RWPE2 (cell line): ENCODE measurements at places on chromosomes 7 and 10.

GRCh38 chr10:132395704-132396493 is 1.1 kb upstream of the PWWP2B start:
- no peak for DNase-seq

DNA sequence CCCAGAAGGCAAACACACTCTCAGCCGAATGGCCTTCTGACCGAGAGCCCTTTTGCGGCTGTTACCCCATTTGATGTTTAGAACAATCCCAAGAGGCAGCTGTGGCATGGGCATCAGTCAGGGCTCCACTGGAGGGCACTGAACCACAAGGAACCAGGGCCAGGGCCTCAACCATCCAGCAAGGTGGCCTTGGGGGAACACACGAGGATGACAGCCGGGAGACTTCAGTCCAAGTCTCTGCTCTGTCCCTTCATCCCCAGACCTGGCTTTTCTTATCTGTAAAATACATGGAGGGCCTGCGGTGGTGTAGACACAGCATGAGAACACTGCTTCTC is 63.6 kb upstream of the INSIG1 start:
- DNase-seq, result no peak

DNA sequence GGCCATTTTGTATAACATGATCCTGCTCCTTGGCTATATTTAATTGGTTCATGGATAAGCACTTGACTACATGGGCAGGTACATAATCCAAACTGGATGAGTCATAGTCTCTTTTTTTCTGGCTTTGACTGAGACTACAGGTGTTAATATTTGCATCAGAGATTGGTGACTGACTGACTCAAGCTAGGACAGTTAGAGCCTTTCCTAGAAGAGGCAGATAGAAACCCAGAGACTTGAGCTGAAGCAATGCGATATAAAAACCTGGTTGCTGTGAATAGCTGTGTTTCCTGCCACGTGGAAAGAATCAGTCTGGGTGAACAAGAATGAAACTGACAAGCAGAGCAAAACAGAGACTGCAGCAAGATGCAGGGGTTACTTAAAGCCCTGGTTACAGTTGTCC is 81.0 kb downstream of the SAMD9 start:
- DNase-seq, result no peak

- no peak for DNase-seq
These were observed 13.5 kb downstream of the KCNH2 start for GRCh38 chr7:150964593-150965111.

- DNase-seq, result no peak
These were observed 12.8 kb downstream of the CREB3L2 start for GRCh38 chr7:137989094-137989493.

GRCh38 chr7:21425290-21425689 is 2.6 kb upstream of the SP4 start:
- DNase-seq, result no peak

GRCh38 chr7:80449836-80450235 is 62.0 kb downstream of the GNAT3 start:
- no peak for DNase-seq

DNA sequence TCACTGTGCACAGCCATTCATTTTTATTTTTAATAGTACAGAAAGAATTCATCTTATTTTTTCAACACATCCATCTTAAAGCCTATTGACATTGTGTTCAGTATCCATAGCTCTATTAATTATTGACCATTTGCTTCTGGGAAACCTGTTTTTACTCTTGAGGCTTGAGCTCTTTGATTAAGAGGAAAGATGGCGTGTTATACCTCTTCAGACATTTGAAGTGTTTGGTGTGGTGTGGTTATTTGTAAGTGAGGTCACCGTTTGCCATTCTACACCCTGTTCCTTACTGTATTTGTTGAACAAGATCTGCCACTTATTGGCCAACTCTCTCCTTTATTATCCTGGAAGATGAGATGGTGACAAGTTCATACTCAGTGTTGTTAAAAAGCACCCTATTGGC is 18.4 kb downstream of the C7orf57 start:
- DNase-seq, result no peak

- no peak for DNase-seq
These were observed 35.0 kb downstream of the GLRX3 start for GRCh38 chr10:130171196-130171595.

DNA sequence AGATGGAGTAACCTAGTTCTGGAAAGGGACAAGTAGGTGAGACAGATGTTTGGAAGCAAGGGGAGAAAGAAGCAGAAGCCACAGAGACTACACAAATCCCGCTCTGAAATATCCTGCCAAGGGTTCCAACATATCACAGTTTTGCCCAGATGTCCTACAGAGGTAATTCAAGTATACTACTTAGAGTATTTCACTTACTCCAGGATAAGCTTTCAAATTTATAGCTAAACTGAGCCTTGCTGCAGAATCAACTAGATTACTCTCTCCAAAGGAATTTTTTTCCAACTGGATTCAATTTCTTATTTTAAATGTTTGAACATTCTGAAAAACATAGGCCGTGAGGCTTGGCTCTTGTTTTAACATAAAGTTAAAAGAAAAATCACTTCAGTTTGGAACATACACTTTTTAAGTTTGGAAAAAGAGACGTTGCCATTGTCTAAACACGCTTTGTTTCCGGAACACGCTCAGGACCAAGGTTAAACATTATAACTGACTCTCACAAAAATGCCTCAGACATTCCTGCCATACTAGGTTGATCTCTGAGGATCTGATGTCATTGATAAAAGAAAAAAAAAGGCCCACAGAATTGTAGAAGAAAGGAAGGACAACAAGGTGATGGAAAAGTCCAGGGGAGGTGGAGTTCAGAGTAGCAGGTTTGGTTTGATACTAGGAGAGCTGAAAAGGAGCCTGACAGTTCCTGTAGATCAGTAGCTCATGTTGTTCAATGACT is 74.8 kb downstream of the FAM185A start:
- no peak for DNase-seq

DNA sequence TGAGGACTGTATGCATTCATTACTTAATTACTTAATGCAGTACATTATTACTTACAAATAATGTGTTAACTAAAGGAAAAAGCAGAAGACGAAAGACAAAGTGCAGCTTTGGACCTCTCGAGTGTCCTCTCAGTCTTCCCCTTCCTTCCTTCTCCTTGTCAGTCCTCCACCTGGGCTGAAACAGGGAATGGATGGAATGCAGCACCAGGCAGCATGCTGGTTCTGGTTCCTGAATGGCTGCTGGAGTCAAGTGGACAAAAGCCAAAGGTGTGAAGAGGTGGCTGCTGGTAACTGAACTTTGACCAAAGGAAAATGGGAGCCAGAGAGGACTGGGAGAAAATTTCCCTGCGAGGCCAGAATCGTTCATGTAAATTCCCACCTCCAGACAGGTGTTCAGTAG is 179.5 kb downstream of the GPAM start:
- no peak for DNase-seq

- no peak for DNase-seq
These were observed 110.6 kb downstream of the RAB11FIP2 start for GRCh38 chr10:117936141-117936540.

DNA sequence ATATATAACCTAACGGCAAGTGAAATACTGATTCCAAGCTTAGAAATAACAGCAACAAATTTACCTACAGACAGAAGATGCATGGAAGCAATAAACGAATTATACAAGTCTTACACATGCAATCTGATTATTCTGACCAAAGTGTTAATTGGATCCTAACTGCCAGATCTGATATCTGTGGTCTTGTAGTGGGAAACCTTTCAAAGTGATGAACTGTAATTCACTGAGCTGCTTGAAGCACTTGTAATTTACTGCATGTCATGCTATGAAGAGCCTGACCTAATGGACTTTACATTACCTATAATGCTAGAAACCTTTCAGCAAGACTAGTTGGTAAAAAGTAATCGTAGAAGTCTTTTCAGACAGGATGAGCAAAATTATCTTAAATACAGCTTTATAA is 205.6 kb downstream of the FOXP2 start:
- no peak for DNase-seq

DNA sequence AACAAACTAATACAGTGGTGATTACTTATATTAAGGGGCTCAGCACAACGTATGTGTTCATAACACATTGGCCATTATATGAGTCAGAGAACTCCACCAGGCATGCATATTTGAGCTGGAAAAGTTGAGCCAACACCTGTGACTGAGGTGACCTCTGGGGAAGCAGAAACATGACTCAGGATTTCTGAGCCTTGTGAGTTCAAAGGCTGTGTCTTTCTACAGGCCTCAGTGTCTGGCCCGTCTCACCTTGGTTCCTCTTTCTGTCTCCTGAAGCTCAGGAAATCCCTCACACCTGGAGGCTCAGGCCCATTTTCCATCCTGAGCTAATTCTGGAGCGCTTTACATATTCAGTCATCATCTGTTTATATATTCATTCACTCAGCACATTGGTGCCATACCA is 230.9 kb upstream of the AGK start:
- DNase-seq, result no peak
